ENCODE measurements at places on chromosomes 2 and 18. TPM values are rescaled to one million over a fixed set of nuclear protein-coding genes. Genes with fewer than 3 reads are reported as not detected.

Gene LONRF2
- not detected for total RNA-seq

Gene DTNA
- total RNA-seq = not detected

Gene RFTN2
- not detected for total RNA-seq

Gene SERPINB5
- total RNA-seq = 25.5 TPM

Gene ABCG8
- total RNA-seq = not detected

- peaks cover 9% of the 10 kb centered on the region for H3K4me1 ChIP-seq
- H3K36me3 ChIP-seq = no peaks in the 10 kb centered on the region
- H3K4me3 ChIP-seq = no peak overlapping the region
- H3K27me3 ChIP-seq = no peaks in the 10 kb centered on the region
These were observed 34.1 kb downstream of the EEF1B2 start for GRCh38 chr2:206193671-206194357.

DNA sequence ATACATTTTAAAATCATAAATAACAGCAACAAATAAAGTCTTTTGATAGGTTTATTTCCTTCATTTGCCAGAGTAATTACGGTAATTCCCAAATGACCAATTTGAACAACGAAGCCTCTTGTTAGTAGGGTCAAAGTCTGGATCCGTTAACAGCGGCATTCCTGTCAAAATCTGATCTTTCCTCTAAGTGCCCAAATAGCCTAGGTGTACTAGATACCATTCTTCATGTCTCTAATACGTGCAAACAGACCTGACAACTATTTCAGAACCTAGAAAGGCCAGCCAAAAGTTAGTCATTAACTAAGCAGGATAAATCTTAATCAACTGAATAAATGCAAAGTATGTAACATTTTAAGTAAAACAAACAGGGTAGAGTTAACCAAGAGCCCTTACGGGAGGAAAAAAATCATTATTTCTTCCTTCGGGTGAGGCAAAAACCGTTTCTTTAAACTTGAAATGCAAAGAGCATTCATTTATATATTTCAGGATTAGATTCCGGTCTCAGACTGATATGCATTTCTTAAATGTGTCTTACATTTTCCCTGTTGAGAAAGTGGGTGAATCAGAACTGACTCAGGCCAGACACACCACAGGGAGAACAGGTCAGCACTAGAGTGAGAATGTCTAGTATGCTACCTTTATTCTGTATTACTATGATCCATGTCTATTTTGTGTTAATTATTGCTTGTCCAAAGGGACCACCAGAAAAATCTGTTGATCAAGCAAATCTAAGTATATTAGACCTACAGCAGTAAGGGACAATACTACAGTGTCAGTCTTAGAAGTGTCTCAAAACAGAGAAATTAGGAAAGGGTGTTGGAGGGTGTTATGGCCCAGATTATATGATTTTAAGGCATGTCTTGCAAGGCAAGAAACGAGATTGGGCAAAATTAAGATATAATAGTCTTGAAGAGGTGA is 141.5 kb upstream of the NDUFV2 start:
- peak overlapping the region; percentile 33 for H3K4me3 ChIP-seq
- peak overlapping the region; percentile 69 for H3K27ac ChIP-seq
- DNase-seq = peak; percentile 64
- no peaks in the 10 kb centered on the region for H3K27me3 ChIP-seq

DNA sequence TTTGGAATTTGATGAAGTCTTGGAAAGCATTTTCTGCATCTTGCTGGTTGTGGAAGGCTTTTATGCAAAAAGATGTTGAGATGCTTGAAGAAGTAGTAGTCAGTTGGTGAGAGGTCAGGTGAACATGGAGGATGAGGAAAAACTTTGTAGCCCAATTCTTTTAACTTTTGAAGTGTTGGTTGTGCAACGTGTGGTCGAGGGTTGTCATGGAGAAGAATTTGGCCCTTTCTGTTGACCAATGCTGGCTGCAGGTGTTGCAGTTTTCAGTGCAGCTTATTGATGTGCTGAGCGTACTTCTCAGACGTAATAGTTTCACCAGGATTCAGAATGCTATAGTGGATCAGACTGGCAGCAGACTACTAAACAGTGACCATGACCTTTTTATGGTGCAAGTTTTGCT is 508.4 kb upstream of the MAP2 start:
- H3K27me3 ChIP-seq = no peaks in the 10 kb centered on the region
- H3K4me3 ChIP-seq = no peak overlapping the region
- H3K4me1 ChIP-seq = no peaks in the 10 kb centered on the region

GRCh38 chr2:10860081-10860813 is 47.7 kb upstream of the PDIA6 start:
- DNase-seq = no peak
- H3K4me1 ChIP-seq = no peaks in the 10 kb centered on the region
- peaks cover 80% of the 10 kb centered on the region for H3K27me3 ChIP-seq
- no peak overlapping the region for H3K4me3 ChIP-seq
- H3K27ac ChIP-seq = no peak overlapping the region

DNA sequence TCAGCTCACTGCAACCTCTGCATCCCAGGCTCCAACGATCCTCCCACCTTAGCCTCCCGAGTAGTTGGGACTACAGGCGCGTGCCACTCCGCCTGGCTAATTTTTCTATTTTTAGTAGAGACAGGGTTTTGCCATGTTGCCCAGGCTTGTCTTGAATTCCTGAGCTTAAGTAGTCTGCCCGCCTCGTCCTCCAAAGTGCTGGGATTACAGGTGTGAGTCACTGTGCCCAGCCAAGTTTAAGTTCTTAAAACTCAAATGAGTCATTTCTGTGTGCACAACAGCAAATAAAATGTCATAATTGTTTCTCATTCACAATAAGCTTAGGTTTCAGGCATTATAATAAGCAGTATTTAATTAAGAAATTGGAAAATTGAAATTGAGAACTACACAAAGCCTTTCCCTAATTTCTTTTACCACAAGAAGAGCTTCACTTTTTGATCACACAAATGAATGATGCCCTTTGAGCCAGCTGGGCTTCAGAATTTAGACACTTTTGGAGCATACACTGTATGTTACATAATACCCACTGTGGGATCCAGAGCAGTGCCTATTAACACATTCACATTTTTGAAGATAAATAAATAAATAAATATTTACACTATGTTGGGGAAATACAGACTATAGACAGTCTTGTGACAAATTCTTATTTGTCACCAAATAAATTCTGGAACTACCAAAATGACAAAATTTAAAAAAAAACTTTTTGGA is 8.6 kb upstream of the ME2 start:
- peak overlapping the region; percentile 83 for H3K27ac ChIP-seq
- peaks cover 35% of the 10 kb centered on the region for H3K4me1 ChIP-seq
- no peaks in the 10 kb centered on the region for H3K27me3 ChIP-seq
- no peak overlapping the region for H3K4me3 ChIP-seq
- H3K36me3 ChIP-seq = no peaks in the 10 kb centered on the region

All from PC-9 (cell line).